ENCODE measurements at places on chromosomes 6 and 20. TPM values are rescaled to one million over a fixed set of nuclear protein-coding genes. Genes with fewer than 3 reads are reported as not detected.

BANF2 gene
- total RNA-seq = not detected

TRERF1 gene
- 9.5 TPM for total RNA-seq

EFCAB8 gene
- total RNA-seq = 1.1 TPM

ATXN1 gene
- total RNA-seq = 85.5 TPM

NECAB3 gene
- total RNA-seq = 20.5 TPM

GTSF1L gene
- not detected for total RNA-seq

MYB gene
- total RNA-seq = 0.87 TPM

SLX4IP gene
- total RNA-seq = 5.6 TPM

NKX2-4 gene
- total RNA-seq = not detected

MLN gene
- total RNA-seq = not detected

GSTA3 gene
- total RNA-seq = not detected

ALDH5A1 gene
- 5.1 TPM for total RNA-seq

BPI gene
- 0.19 TPM for total RNA-seq

SAMD5 gene
- 2.1 TPM for total RNA-seq

HSPA12B gene
- 21.2 TPM for total RNA-seq

RSPO3 gene
- 12.5 TPM for total RNA-seq
